ENCODE measurements at places on chromosomes 4 and X.
A peak's percentile ranks its signal among the peaks of the same experiment; 100 is the strongest.

- DNase-seq: peak; percentile 65
Measured at GRCh38 chr4:184815046-184815877, 10.5 kb downstream of the ACSL1 start.

GRCh38 chr4:74237425-74237966, 70.8 kb upstream of the EPGN start:
- DNase-seq: no peak

DNA sequence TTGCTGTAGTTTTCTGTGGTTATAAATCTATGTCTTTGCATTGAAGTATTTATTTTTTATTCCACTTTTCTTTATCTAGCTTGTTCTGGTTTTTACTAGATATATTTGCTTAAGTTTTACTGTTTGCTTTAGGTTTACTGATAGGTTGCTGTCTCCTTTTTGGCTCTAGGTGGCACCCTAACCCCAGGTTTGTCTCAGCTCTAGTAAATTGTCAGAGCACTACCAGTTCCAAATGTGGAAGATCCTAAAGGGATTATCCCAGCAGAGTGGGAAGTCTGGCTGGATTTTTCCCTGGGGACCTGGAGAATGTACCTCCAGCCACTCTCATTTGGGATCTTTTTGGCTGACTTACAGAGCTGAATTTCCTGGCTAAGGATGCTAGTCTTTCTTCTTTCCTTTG, 106.1 kb downstream of the PBDC1 start:
- peak; percentile 1 for DNase-seq

DNA sequence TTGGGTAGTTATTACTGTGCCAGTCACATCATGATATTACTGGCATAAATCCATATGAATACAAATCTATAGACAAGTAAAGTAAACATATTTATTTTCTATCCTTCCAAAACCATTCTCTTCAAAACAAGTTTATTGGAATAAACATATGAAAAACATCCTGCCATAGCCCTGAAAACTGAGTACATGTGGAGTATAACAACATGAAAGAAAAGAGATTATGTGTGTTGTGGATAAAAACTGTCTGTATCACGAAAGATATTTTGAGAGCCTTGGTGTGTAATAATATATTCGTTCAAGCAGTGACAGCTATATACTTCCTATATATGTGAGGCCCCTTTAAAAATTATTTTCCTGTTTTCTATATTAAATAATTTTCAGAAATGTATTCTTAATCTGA, 1742.2 kb downstream of the ARAP2 start:
- DNase-seq: no peak

GRCh38 chr4:168384437-168385141, 66.0 kb upstream of the DDX60 start:
- no peak for DNase-seq

- peak; percentile 9 for DNase-seq
Measured at GRCh38 chr4:123786920-123787319, 390.3 kb downstream of the SPRY1 start.

GRCh38 chrX:119190831-119191230, 45.3 kb upstream of the PGRMC1 start:
- DNase-seq: no peak

DNA sequence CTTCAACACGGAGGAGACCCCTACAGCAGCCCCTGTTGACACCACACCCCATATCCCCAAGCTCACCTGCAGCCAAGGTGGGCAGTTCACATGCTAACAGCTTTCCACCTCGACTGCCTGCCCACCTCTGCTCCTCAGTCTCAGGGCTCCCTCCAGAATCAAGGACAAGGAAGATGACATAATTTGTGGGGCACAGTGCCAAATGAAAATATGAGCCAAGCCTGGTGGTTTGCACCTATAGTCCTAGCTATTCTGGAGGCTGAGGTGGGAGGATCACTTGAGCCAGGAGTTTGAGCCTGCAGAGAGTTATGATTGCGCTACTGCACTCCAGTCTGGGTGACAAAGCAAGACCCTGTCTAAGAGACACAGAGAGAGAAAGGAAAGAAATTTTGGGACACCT, 516.3 kb downstream of the BCOR start:
- peak; percentile 61 for DNase-seq

- DNase-seq: no peak
Measured at GRCh38 chr4:156950948-156951347, 20.7 kb downstream of the PDGFC start.

- no peak for DNase-seq
Measured at GRCh38 chr4:128847082-128847724, 37.7 kb downstream of the JADE1 start.

DNA sequence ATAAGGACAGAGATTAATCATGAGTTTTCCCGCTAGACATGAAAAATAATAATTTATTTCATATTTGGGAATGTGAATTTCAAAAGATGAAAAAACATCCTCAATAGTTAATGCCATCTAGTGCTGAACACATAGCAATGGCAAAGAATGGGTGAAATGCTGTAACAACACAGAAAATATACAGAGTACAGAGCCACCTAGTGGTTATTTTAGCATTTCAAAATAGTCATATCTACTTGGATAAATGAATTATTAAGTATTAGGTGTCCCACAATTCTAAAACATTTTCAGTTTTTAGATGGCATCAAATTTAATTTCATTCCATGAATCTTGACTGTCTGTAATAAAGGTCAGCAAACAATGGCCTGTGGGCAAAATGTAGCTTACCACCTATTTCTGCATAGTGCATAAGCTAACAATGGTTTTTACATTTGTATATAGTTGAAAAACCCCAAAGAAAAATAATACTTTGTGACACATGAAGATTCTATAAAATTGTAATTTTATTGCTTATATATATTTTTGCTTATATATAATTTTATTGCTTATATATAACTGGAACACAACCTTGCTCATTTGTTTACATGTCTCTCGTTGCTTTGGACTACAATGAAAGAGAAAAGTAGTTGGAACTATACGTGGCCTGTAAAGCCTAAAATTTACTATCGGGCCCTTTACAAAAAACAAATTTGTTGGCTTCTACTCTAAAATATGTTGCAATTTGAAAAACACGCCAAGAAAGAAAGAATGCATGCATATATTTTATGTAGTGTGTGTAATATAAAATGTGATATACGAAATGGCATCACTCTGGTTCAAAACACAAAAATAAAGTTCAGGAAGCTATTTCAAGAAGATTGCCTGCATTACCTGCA, 99.1 kb upstream of the FAM47C start:
- peak; percentile 50 for DNase-seq

GRCh38 chr4:183468210-183469095, 24.0 kb downstream of the CDKN2AIP start:
- no peak for DNase-seq
